ENCODE measurements at places on chromosomes 2 and 18. TPM values are rescaled to one million over a fixed set of nuclear protein-coding genes. Genes with fewer than 3 reads are reported as not detected.

- no peaks in the 10 kb centered on the region for H3K36me3 ChIP-seq
- H3K4me3 ChIP-seq: peak within 1 kb of the TSS; percentile 91
- peaks cover 31% of the 10 kb centered on the region for H3K27me3 ChIP-seq
- H3K4me1 ChIP-seq: peaks cover 15% of the 10 kb centered on the region
- H3K27ac ChIP-seq: peak within 1 kb of the TSS; percentile 68
Measured at GRCh38 chr2:60553495-60554073, at the start of gene BCL11A. Gene BCL11A (minus strand): TSS chr2:60553654. CDS start chr2:60553270, 384 bp downstream.

DNA sequence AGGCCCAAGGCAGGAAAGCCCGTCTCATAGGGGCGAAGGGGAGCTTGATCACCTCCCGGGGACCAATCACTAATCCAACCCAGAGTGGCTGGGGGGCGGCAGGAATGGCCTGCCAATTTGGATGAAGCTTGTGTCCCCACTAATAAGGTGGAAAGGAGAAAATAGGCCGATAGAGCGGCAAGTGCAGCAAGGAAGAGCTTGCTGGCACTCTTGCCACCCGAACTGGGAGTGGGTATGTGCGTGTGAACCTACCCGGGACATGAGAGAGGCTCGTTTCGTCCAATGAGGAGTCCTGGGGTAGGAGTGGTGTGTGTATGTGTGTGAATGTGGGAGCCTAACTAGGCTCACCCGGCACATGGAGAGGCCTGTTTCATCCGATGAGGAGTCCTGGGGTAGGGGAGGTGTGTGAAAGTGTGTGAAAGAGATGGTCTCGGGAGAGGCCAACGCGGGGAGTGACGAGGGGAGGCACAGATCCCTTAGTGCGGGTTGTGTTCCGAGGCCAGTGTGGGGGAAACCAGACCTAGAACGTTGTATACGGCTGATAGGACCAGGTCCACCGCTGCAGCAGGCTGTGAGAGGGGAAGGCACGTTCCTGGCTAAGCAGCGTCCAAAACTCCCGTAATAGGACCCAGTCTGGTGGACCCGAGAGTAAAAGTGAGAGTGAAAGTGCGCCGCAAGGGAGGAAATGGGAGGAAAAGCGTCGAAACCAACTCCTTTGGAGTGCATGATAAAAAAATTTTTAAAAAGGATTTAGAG, 47.1 kb upstream of the SELENOI start:
- H3K4me3 ChIP-seq: peak overlapping the region; percentile 62
- peak; percentile 43 for DNase-seq
- peaks cover 19% of the 10 kb centered on the region for H3K4me1 ChIP-seq
- peak overlapping the region; percentile 50 for H3K27ac ChIP-seq

- H3K4me1 ChIP-seq: peaks cover 10% of the 10 kb centered on the region
- no peaks in the 10 kb centered on the region for H3K36me3 ChIP-seq
- H3K27me3 ChIP-seq: peaks cover 60% of the 10 kb centered on the region
- H3K27ac ChIP-seq: no peak overlapping the region
- peak overlapping the region; percentile 31 for H3K4me3 ChIP-seq
Measured at GRCh38 chr2:235666213-235666781, 172.5 kb downstream of the AGAP1 start.

- H3K4me3 ChIP-seq: no peak overlapping the region
- no peak for DNase-seq
- no peak overlapping the region for H3K27ac ChIP-seq
- H3K36me3 ChIP-seq: peaks cover 19% of the 10 kb centered on the region
- H3K27me3 ChIP-seq: no peaks in the 10 kb centered on the region
Measured at GRCh38 chr2:200930947-200931626, 32.4 kb downstream of the ORC2 start.

GRCh38 chr2:188628989-188629752, 337.5 kb downstream of the GULP1 start:
- H3K4me1 ChIP-seq: peaks cover 17% of the 10 kb centered on the region
- no peak overlapping the region for H3K4me3 ChIP-seq
- no peaks in the 10 kb centered on the region for H3K36me3 ChIP-seq
- peak; percentile 72 for DNase-seq
- no peaks in the 10 kb centered on the region for H3K27me3 ChIP-seq
- H3K27ac ChIP-seq: peak overlapping the region; percentile 24

C1D gene
- total RNA-seq: 21.8 TPM

BOLL gene
- not detected for total RNA-seq

ABCG5 gene
- total RNA-seq: not detected

UGT1A4 gene
- total RNA-seq: not detected

SS18 gene
- total RNA-seq: 113 TPM

CROCC2 gene
- total RNA-seq: not detected

SERPINB11 gene
- total RNA-seq: not detected

FABP1 gene
- not detected for total RNA-seq

All from astrocyte (in vitro differentiated cells and primary cell).